ENCODE measurements at places on chromosomes 1 and 21.

DNA sequence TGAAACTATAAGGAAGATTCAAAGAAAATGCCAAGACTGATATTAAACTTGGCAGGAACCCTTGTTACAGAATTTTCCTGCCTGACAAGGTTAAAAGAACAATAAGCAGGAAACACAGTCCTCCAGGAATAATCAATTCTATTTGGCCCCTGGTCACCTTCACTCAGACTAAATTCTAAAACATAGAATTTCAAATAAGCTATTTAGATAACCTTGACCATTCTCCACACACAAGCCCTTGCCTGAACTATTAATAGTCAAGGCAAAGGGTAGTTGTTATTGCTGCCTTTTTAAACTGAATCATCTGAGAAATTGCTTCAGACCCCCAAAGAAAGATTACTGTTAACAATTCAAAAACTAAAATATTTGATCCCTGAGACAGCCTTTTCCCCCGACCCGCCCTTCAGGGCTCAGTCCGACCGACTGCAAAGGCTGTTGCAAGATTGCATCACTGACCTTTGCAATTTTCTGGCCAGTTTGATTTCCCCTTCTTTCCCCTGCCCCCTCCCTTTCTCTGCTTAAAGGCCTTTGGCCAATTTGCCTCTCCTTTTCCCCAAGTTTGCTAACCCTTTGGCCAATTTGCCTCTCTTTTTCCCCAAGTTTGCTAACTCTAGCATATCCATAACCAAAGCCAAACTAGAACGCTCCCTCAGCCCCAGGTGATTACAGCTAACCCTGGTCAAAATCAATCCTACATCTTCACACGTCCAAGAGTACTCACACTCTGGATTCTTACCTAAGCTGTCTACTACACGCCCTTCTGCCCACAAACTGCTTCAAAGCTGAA, 1.4 kb upstream of the G0S2 start:
- no peak for DNase-seq

- DNase-seq: no peak
Measured at GRCh38 chr1:171174560-171175294, 10.4 kb upstream of the FMO2 start.

GRCh38 chr1:196723325-196724185, 51.1 kb upstream of the CFHR3 start:
- peak; percentile 12 for DNase-seq

GRCh38 chr1:92538413-92539061, 51.8 kb upstream of the GFI1 start:
- DNase-seq: no peak

DNA sequence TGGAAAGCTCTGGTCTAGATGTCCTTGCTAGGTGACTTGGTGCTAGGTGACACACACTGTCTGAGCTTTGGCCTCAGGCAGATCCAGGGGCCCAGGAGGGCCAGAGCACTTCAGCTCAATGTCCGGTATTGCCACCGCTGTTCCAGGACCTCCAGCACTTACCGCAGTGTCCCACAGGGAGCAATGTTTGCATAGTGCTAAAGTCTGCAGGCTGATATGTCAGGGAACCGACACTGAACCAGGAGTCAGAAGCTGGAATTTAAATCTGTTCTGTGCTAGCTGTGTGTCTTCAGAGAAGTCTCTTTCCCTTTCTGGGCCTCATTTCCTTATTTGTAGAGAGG, 19.3 kb downstream of the DHCR24 start:
- no peak for DNase-seq

GRCh38 chr1:223207293-223208066, 64.4 kb upstream of the TLR5 start:
- no peak for DNase-seq

GRCh38 chr1:84089465-84089864, 54.6 kb upstream of the PRKACB start:
- DNase-seq: no peak

GRCh38 chr1:6008084-6008415, 15.8 kb upstream of the NPHP4 start:
- no peak for DNase-seq

GRCh38 chr1:103111926-103112325, 3.6 kb upstream of the COL11A1 start:
- DNase-seq: no peak

DNA sequence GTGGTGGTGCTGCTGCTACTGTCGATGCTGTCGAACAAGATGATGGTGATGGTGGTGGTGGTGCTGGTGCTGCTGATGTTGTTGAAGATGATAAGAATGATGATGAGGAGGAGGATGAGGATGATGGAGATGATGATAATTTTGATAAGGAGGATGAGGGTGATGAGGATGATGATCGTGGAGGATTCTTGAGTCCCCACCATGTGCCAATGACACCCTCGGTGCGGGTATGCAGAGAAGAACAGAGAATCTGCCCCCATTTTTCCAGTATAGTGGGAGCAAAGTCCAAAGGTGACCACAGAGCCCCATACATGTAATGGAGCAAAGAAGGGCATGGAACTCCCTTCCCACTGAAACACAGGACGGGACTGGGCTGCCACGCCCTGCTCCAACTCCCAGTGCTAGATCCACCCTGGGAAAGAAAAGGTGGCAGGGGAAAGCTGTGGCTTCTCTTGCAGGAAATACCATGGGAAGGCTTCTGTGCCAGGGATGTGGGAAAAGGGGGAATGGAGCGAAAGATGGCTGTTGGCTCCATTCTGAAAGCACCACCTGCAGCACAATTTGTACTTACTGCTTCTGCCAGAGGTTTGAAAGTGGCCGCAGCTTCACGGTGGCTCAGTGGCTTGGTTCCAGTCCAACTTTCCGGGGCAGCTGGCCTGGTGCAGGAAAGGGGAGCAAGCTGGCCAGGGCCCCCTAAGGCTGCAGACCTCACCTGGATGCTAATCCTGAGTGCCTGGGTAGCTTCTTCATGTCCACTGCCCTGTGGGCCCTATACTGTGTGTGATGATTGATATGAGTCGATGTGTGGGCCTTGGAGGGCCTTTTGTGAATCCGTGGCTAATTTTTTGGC, 387.2 kb upstream of the VAMP3 start:
- DNase-seq: no peak

- DNase-seq: no peak
Measured at GRCh38 chr1:223201967-223202366, 58.9 kb upstream of the TLR5 start.

GRCh38 chr1:169538998-169539871, 47.0 kb downstream of the F5 start:
- DNase-seq: no peak

- no peak for DNase-seq
Measured at GRCh38 chr1:180530501-180530900, 28.1 kb upstream of the ACBD6 start.

DNA sequence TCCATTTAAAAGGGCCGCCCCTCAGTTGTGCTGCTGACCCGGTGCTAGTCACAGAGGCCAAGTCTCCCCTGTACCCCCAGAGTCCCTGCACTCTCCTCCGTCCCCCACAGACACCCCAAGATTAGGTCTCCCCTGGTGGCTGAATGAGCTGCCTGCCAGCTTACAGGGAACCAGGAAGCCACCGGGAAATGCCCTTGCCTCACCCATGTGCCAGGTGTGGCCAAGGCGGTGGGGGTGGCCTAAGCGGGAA, 32.7 kb downstream of the HSPG2 start:
- DNase-seq: no peak

- DNase-seq: no peak
Measured at GRCh38 chr1:64476251-64476952, 6.5 kb downstream of the CACHD1 start.

GRCh38 chr1:156709757-156710489, 4.5 kb upstream of the CRABP2 start:
- DNase-seq: no peak

GRCh38 chr21:45623436-45623835, 20.1 kb upstream of the PCBP3 start:
- DNase-seq: no peak

DNA sequence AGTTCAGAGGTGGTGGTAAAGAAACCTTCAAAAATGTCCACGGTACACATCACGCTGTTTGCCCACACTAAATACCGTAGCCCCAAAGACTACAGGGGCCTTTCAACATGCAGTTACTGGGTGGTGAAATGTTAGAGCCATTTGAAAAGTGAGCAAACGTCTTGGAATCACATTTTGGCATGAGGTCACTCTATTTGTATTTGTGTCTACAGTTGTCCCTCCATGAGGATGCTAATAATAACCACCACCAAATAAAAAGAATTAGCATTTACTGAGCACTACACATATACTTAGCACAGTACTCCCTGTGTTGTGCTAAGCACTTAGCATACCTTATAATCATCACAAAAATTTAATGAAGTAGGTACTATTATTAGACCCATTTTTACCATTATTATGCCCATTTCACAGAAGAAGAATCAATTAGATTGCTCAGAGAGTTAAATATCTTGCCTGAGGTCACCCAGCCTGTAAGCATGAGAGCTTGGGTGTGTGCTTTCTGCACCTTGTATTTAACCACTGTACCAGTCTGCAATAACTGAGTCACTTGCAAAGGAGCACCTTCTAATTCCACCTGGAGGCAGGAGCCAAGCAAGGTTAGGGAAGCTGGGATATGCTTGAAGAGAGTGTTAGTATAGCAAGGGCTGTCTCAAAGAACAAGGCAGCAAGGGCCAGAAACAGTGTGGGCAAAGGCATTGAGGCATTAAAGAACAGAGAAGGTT, 57.4 kb downstream of the DNTTIP2 start:
- DNase-seq: no peak

DNA sequence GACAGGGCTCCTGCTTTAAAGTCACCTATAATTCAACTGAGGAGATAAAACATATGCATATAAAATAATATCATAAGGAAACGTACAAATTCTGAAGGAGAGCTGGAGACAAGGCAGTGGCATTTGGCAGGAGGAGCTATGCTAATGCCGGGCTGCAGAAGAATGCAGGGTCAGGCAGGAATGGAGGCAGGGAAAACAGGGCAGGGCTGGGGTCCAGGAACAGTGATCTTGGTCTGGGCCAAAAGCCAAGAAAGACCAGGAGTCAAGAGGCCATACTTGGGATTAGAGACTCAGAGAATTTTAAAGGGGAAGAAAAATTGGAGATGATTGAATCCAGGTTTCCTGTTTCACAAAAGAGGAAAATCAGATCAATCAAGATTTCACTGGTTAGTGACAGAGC, 20.0 kb upstream of the BRDT start:
- peak; percentile 18 for DNase-seq

DNA sequence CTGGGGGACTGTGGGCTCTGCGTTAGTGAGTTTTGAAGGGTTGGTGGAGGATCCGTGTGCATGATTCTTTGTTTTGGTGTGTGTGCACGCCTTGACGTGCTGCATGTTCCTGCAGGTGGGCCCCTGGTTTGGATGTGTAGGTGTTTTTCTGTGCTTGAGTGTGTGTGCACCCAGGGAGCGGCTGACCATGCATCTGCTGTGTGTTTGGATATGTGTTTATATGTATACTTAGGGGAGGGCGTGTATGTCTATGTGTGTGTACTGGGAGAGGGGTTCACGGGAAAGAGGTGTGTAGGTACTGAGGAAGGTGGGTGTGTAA, 1.1 kb downstream of the VANGL2 start:
- no peak for DNase-seq

- no peak for DNase-seq
Measured at GRCh38 chr1:54271341-54271740, 71.4 kb downstream of the MRPL37 start.

DNA sequence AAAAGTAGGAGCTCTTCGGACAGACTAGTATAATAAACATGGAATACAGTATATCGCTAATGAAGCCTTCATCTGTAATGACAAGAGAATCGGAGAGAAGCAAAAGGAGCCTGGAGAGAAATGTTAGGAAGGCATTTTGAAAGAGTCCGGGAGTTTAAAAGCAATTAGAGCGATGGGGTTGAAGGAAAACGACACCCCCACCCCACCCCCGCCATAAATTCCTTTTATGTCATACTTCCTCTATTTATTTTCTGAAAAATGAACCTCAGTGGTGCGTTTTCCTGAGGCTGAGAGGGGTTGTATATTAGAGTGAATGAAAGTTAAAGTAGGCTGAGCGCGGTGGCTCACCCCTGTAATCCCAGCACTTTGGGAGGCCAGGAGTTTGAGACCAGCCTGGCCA, 635 bp upstream of the APH1A start:
- DNase-seq: no peak

DNA sequence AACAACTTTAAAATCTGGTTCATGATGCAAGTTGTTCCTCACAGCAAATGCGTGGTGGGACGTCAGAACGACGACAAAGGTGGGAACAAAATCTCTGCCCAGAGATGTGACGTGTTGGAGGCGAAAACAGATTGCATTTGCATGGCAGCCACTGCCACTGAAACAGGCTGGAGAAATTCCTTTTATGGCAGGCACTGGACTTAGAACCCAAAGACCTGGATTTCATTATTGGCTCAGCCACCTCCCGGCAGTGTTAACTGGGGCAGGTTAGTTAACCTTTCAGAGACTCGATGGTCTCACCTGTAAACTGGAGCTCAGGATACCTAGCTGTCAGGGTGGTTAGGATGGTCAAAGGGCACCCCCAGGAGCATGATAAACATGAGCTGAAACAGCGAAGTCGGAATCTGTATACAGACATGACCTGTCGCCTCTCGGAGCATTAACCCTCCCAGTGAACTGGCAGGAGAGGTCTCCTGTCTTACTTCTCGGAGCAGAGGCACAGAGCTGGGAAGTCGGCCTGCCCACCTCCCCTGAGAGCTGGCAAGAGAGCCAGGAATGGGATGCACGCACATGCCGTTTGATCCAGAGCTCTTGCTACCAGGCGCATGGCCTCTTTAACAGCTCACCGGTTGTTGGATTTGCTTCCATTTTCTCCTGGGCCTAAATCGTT, 59.2 kb upstream of the TARBP1 start:
- DNase-seq: no peak

DNA sequence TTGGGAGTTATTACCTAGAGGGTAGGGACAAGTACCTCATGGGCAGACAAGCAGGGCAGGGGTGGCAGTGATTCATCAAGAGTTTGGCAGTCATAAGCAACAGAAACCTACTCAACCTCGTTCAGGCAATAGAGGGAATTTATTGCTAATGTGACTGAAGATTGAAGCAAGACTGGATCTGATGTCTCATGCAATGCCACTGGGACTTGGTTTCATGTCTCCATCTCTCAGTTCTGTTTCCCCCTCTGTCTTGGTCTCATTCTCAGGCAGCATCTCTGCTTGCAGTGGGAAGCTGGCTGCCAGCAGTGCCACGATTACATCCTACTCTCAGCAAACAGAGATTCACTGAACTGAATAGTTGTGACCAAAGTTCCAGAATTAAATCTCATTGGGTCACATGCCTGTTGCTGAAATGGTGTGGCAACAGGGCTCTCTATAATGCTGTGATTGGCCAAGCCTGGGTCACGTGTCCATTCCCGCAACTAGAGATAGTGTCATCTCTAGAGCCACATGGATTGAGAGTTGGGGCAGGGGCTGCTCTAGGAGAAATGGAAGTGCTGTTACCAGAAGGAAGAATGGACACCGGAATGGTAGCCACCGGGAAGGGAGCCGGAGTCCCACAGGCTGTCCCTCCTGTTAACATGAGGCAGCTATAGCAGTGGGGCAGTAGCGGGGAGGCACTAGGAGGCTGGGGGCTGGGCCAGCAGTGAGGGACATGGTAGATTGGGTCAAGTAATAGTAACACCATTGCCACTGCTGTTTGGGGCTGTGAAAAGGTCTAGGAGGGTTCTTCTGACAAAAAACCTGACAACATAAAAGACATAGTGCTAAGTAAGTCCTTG, 3.9 kb upstream of the CDC42 start:
- no peak for DNase-seq
